Cardiac atrium fibroblast (primary cell): ENCODE measurements at places on chromosomes 11 and 22. TPM values are rescaled to one million over a fixed set of nuclear protein-coding genes. Genes with fewer than 3 reads are reported as not detected.

The UQCC3 gene
- 6.0 and 8.3 TPM in 2 replicates for total RNA-seq

The OR8K1 gene
- total RNA-seq: not detected in 2 replicates

The KLHDC7B gene
- total RNA-seq: not detected in 2 replicates

The OR52N1 gene
- total RNA-seq: not detected in 2 replicates

The CCDC15 gene
- 0.97 and 3.1 TPM in 2 replicates for total RNA-seq

The SCGB1C1 gene
- total RNA-seq: not detected in 2 replicates

The KRTAP5-8 gene
- total RNA-seq: not detected in 2 replicates

The TMEM191B gene
- 0.97 TPM in 1 of 2 replicates, not detected in the other for total RNA-seq

The KCNJ4 gene
- not detected in 2 replicates for total RNA-seq
